ENCODE measurements at places on chromosomes 13 and 19.

DNA sequence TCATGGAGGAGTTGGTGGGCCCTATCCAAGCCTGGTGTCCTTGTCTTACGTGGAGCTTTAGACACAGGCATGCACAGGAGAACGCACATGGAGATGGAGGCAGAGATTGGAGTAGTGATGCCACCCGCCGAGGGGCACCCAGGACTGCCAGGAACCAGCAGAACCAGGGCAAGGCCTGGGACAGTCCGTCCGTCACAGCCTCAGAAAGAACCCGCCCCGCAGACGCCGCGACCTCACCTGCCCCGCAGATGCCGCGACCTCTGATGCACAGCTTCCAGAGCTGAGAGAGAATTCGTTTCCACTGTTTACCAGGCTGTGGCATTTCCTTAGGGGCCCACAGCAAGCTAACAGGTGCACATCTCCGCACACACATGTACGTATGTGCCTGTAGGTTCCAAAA, 15.3 kb downstream of the GRTP1 start:
- DNase-seq, result no peak

- DNase-seq, result no peak
Measured at GRCh38 chr19:39177736-39178135, 19.0 kb upstream of the NCCRP1 start.

DNA sequence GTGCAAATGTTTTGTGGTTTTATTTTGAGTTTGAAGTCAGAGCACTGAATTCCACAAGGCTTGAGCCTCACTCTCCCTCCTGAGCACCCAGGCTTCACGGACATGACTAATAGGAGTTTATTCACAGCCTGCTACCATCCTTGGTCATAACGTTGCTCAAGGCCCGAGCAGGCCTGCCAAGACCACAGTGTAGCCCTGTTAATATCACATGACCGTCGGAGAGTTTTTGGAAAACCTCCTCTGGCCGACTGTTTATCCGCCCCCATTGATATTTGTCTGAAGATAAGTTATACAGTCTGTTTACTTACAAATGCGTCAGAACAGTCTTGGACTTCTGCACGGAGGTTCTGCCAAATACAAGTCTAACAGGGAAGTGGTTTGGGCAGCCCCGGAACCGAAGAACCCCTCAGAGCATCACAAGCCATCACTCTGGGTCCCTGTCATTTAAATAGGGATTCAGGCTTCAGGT, 89.9 kb downstream of the COL4A2 start:
- no peak for DNase-seq

DNA sequence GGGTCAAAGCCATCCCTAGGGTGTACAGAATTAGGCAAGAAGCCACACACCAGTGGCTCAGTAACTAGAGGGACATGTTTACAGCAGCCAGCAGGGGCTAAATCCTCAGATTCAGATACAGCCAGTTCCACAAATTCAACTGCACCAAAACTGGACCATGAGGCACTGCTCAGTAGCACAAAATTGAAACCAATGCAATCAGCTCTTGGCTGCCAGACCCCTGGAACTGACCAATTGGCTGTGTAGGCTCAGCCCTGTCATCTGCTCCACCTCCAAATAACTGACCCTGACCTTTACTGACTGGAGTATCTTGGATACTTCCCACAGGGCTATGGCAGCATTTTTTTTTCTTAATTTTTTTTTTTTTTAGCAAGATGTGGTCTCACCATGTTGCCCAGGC, 226.5 kb downstream of the FOXO1 start:
- DNase-seq, result no peak

- no peak for DNase-seq
Measured at GRCh38 chr13:72415817-72416216, 311.6 kb downstream of the MZT1 start.
